ENCODE measurements at places on chromosomes 5 and 9. TPM values are rescaled to one million over a fixed set of nuclear protein-coding genes. Genes with fewer than 3 reads are reported as not detected.

LHX3 gene
- not detected for total RNA-seq

UBE2QL1 gene
- total RNA-seq = not detected

NMUR2 gene
- total RNA-seq = not detected

PCDHA4 gene
- total RNA-seq = not detected

KLF4 gene
- 2.2 TPM for total RNA-seq

PCDHB6 gene
- total RNA-seq = 0.25 TPM

GNAQ gene
- total RNA-seq = 35.7 TPM

PCDHB16 gene
- total RNA-seq = 1.7 TPM

NEURL1B gene
- 2.0 TPM for total RNA-seq

PAPPA gene
- total RNA-seq = 14.2 TPM

C9orf50 gene
- not detected for total RNA-seq

SH3GLB2 gene
- 48.3 TPM for total RNA-seq

TMEM215 gene
- total RNA-seq = not detected

PCDHA2 gene
- total RNA-seq = not detected

FBXW2 gene
- total RNA-seq = 69.8 TPM

CTXN3 gene
- total RNA-seq = not detected

C9 gene
- total RNA-seq = 0.16 TPM

PCDHB3 gene
- total RNA-seq = 0.32 TPM

GFPT2 gene
- 3.9 TPM for total RNA-seq

TMEM252 gene
- not detected for total RNA-seq

HSPB3 gene
- 8.0 TPM for total RNA-seq

KIF4B gene
- 0.10 TPM for total RNA-seq

DBH gene
- total RNA-seq = not detected

SEMA6A gene
- total RNA-seq = 0.20 TPM

SELENOP gene
- 0.26 TPM for total RNA-seq

TMOD1 gene
- 0.55 TPM for total RNA-seq

CNTNAP3 gene
- total RNA-seq = not detected

SLC36A2 gene
- total RNA-seq = not detected

PDE6A gene
- not detected for total RNA-seq

CSF1R gene
- 1.1 TPM for total RNA-seq

GRK6 gene
- 30.2 TPM for total RNA-seq

STK32A gene
- 1.1 TPM for total RNA-seq

AMBP gene
- total RNA-seq = not detected

FYB1 gene
- total RNA-seq = 1.7 TPM

All from HFFc6 (cell line).